ENCODE measurements at places on chromosomes 4 and X. TPM values are rescaled to one million over a fixed set of nuclear protein-coding genes. Genes with fewer than 3 reads are reported as not detected.

PRRG1 gene
- 4.5 TPM for total RNA-seq

BST1 gene
- 0.64 TPM for total RNA-seq

ITIH6 gene
- total RNA-seq = not detected

USP17L13 gene
- total RNA-seq = not detected

JAKMIP1 gene
- not detected for total RNA-seq

SSX4 gene
- not detected for total RNA-seq

ERCC6L gene
- under 0.01 TPM for total RNA-seq

TMEM47 gene
- 10.0 TPM for total RNA-seq

CT45A3 gene
- not detected for total RNA-seq

ADH1C gene
- not detected for total RNA-seq

RIBC1 gene
- total RNA-seq = 0.26 TPM

MAGEA12 gene
- not detected for total RNA-seq

PAK3 gene
- total RNA-seq = not detected

SSX2B gene
- total RNA-seq = not detected

DNAAF6 gene
- not detected for total RNA-seq

GUF1 gene
- total RNA-seq = 12.4 TPM

PDCL2 gene
- not detected for total RNA-seq

SMS gene
- 252 TPM for total RNA-seq

CXCL8 gene
- total RNA-seq = 2.9 TPM

TEX13B gene
- total RNA-seq = not detected

GPM6B gene
- 1.2 TPM for total RNA-seq

CYSLTR1 gene
- not detected for total RNA-seq

KIT gene
- under 0.01 TPM for total RNA-seq

PAGE5 gene
- total RNA-seq = not detected

AFF2 gene
- 0.26 TPM for total RNA-seq

DUSP9 gene
- 0.77 TPM for total RNA-seq

IGSF1 gene
- not detected for total RNA-seq

PLP2 gene
- total RNA-seq = 20.4 TPM

PHOX2B gene
- total RNA-seq = not detected

NLRP2B gene
- not detected for total RNA-seq
